Kidney glomerular epithelial cell (primary cell): ENCODE measurements at places on chromosomes 2 and 18.

DNA sequence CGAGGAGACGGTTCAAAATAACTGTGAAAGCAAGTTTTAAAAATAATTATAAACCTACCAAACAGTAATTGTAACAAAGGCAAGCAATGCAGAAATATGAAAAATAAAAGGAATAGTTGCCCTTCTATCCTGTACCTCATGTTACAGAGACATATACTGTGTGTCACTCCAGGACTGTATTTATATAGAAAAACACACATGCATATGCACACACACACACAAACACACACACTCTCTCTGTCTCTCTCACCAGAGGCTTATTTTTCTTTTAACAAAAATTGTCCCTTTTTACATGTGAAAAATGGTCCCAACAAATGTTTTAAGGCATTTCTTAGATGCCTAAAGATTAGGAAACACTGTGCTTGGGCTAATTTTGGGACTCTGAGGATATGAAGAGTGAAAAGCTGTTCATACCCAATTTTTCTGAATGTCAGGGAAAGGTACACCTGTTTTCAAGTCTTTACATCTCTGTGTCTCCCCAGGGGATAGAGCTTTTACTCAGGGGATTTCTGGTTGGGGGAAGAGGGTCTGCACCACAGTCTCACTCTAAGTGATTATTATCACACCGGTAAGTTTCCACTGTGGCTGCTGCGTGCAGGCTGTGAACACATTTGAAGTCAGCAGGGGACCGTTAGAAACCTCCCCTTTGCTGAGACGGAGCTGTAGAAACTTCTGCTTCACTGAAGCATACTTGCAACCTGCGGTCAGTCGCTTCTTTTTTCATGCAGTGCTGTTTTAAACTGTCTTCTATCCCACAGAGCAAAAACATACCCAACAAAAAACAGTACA is 51.4 kb upstream of the SPAG16 start:
- no peak for DNase-seq

GRCh38 chr18:79418642-79419041 is 22.9 kb downstream of the NFATC1 start:
- DNase-seq = no peak

GRCh38 chr2:140247451-140248195 is 1467.4 kb upstream of the NXPH2 start:
- DNase-seq = no peak

DNA sequence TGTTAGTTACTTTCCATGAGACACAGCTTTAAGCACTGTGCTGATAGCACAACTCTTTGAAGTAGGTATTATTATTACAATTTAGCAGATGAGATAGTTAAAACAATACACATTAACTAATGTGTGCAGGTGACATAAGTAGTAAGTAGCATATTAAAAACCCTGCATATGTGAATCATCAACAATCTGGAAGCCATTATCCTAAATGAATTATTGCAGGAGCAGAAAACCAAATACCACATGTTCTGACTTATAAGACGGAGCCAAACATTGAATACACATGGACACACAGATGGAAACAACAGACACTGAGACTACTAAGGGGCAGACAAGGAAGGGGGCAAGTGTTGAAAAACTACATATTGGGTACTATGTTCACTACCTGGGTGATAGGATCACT is 300.3 kb upstream of the GULP1 start:
- no peak for DNase-seq

- no peak for DNase-seq
These were observed 55.3 kb downstream of the G6PC2 start for GRCh38 chr2:168956392-168956791.

GRCh38 chr2:12636837-12637581 is 79.7 kb upstream of the TRIB2 start:
- no peak for DNase-seq

- no peak for DNase-seq
These were observed 21.3 kb downstream of the LPIN1 start for GRCh38 chr2:11767779-11768178.

- DNase-seq = no peak
These were observed 95.1 kb downstream of the SPTBN1 start for GRCh38 chr2:54551123-54551756.

DNA sequence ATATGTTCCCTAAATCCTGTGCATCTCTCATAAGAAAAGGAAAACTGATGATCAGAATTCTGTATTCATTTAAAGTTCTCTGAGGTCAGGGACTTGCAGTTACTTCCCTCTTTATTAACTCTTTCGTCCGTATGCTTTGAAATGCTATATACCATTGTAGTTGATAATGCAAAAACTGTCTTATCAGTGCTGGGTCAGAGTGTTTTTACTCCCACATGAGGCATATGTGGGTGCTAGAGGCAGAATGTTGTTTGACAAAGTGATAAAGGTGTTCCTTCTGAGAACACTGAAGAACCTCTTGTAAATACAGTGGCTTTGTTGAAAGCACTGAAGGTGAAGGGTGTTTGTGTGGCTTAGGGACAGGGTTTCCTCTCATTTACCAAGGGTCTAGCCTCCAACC is 136.5 kb upstream of the NFATC1 start:
- no peak for DNase-seq

DNA sequence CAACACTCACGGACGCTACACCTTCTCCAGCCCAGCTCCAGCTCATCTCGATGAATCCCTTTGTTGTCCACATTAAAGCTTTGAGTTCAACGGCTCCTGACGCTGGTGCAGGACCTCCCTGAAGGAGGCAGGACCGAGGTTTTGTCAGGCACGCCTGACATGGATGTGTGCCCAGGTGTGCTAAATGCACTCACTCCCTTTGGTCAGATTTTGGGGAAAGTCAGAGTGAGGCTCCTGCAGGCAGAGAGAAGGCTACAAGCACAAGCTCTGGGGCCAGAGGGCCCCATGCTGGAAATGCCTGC is 78.6 kb downstream of the NDUFA10 start:
- DNase-seq = no peak

GRCh38 chr2:196372276-196372809 is 201.0 kb upstream of the STK17B start:
- no peak for DNase-seq

GRCh38 chr2:136239079-136239685 is 121.2 kb upstream of the CXCR4 start:
- DNase-seq = no peak

DNA sequence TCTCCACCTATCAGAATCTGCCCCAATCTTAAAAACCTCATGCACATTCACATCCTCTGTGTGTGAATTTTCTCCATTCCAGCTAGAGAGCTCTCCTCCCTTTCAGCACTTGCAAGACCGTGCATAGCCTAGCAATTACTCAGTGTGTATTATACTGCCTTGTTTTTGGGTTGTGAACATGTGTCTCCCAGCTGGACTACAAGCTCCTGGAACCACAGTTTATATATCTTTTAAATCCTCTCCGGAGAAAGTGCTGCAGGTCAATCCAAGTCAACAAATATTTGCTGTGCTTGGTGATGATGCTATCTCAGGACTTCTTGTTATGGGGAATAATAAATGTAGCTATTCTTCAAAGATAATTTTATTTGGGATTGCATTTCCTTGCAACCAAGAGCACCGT is 58.2 kb upstream of the MEX3C start:
- no peak for DNase-seq

GRCh38 chr2:44952806-44953498 is 11.4 kb downstream of the SIX3 start:
- no peak for DNase-seq

- no peak for DNase-seq
These were observed 213.6 kb downstream of the GLI2 start for GRCh38 chr2:120949027-120949956.

GRCh38 chr2:24971286-24971535 is 544 bp downstream of the DNAJC27 start:
- no peak for DNase-seq

DNA sequence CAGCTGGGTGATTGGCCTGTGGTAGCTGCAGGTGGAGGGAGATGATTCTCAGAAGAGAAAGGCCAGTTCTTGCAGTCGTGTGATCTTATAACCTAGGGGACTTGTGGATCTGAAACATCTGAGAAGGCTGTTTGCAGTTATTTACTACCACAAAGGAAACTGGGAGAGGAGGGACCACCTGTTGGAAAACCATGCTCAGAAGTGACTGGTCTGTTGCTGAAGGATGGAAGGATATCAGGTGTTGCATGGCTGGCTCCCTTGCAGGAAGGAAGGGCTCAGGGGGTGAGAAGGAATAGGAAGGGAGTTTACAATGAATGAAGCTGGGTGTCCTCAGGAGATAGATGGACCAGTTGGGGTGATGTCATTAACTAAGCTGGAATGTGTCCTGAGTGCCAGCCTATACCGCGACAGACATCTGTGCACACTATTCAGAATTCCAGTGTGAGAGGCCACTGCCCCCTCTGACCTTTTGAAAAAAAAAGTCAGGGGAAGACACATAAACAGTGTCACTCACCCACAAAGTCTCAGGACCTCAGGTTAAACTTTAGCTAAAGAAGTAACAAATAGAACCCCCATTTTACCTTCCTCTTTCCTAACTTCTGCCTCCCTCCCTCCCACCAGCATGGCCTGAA is 17.5 kb downstream of the IGFBP2 start:
- DNase-seq = no peak

DNA sequence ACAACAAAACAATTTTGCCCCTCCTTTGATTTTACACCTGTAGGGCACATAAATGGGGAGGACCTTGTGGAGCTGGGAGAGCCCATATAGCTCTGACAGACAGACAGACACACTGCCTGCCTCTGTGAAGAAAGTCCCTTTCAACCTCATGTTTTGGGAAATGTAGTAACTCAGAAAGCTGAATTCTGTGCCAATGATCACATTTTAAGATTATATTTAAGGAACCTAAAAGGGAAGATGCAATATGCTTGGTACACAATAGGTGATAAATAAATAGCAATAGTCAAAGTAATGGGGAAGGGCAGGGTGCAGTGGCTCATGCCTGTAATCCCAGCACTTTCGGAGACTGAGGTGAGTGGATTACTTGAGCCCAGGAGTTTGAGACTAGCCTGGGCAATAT is 446.4 kb upstream of the ID2 start:
- DNase-seq = no peak

- DNase-seq = no peak
These were observed 493.1 kb downstream of the CPS1 start for GRCh38 chr2:211049321-211050018.

DNA sequence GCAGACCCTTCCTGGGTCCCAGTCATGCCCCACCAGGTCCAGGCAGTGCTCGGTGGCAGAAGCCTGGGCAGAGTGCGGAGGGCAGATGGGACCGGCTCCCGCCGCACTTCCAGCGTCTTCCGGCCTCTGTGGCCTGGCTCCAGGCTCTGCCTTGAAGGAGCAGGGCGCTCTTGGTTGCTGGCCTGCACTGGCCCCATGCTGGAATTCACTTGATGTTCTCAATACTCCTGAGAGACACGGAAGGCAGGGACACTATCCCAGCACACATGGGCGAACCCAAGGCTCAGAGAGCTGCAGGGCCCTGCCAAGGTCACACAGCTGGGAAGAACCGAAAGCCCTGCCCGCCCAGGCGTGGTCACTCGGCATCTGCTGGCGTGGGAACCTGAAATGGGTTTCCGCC is 87.6 kb upstream of the ODC1 start:
- no peak for DNase-seq

- DNase-seq = no peak
These were observed 20.7 kb downstream of the BOK start for GRCh38 chr2:241579281-241579680.

- DNase-seq = no peak
These were observed 57.7 kb upstream of the TFCP2L1 start for GRCh38 chr2:121342751-121343150.

- DNase-seq = no peak
These were observed 233.1 kb downstream of the SEPTIN10 start for GRCh38 chr2:109380502-109381326.

DNA sequence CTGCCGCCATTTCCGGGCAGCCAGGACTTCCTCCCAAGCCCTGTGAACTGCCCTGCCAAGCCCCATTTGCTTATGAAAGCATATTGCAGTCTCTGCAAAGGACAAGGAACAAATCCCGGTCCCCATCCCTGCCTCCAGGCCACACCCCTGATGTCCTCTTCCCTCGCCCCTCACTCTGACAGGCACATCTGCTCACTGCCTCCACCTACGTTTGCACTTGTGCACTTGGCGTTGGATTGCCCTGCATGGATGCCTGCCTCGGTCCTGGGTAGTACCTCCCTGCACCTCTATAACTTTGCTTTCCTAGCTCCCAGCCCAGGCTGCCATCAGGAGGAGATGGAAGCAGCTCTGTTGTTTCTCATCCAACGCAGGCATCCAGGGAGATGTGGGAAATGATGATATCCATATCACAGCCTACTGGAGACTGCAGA is 19.6 kb upstream of the RPL31 start:
- DNase-seq = no peak

- DNase-seq = peak; percentile 59
These were observed 176.7 kb downstream of the IKZF2 start for GRCh38 chr2:212974692-212975091.

- no peak for DNase-seq
These were observed 43.7 kb downstream of the PTPN2 start for GRCh38 chr18:12840382-12840781.

- no peak for DNase-seq
These were observed 402.8 kb upstream of the UBE2E3 start for GRCh38 chr2:180577567-180577966.

DNA sequence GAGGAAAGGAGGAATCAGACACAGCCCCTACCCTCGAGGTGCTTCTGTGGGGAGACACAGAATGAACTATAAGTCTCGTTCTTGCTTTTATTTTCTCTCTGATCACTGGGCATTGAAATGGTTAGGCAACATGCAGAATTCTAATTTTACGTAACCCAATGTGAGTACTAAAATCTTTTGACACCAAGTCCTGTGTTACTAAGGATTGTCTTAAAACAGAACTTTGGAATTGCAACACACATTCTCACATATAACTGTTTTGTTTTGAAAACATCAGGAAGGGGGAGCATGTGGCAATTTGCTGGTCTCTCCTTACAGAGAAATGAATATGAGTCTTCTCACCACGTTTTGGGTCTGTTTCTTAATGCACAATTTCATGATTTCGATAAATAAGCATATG is 23.6 kb upstream of the SULT1C4 start:
- no peak for DNase-seq

GRCh38 chr2:68762665-68763064 is 28.1 kb downstream of the ARHGAP25 start:
- DNase-seq = no peak

GRCh38 chr2:23705771-23706612 is 220.9 kb downstream of the ATAD2B start:
- DNase-seq = no peak

DNA sequence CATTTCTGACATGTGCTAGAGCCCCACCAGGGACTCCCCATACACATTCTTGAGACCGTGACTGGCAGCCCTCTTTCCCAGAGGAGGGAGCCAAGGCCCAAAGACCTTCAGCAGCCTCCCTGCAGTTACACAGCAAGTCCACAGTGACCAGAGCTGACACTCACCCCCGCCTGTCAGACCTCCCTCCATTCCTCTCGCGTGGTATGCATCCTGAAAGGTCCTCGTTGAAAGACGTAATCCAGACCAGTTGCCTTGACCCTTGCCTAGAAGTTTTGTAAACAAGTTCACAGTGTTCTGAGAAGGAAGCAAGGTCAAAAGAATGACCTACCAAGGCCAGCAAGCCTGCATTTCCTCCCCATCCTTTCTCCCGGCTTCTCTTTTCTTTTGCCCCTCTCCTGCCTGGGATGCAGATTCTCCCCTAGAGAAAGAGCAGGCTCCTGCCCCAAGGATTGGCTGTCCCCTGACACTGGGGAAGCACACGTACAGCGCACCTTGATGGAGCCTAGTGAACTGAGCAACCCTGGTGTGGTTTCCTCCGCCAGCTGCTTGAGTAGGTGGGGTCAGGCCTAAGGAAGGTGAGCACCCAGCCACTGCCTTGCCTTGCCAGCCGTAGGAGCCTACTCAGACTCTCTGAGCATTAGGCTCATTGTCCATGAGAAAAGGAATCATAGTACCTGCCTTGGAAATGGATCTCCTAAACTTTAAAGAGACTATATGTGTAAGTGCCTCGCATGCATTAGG is 18.3 kb downstream of the TRIB2 start:
- DNase-seq = no peak
